ENCODE measurements at places on chromosomes 11 and 22.

GRCh38 chr11:65486570-65487466 is 12.0 kb upstream of the MALAT1 start:
- no peak for DNase-seq

- DNase-seq = no peak
Measured at GRCh38 chr11:23781803-23782560, 714.9 kb upstream of the LUZP2 start.

DNA sequence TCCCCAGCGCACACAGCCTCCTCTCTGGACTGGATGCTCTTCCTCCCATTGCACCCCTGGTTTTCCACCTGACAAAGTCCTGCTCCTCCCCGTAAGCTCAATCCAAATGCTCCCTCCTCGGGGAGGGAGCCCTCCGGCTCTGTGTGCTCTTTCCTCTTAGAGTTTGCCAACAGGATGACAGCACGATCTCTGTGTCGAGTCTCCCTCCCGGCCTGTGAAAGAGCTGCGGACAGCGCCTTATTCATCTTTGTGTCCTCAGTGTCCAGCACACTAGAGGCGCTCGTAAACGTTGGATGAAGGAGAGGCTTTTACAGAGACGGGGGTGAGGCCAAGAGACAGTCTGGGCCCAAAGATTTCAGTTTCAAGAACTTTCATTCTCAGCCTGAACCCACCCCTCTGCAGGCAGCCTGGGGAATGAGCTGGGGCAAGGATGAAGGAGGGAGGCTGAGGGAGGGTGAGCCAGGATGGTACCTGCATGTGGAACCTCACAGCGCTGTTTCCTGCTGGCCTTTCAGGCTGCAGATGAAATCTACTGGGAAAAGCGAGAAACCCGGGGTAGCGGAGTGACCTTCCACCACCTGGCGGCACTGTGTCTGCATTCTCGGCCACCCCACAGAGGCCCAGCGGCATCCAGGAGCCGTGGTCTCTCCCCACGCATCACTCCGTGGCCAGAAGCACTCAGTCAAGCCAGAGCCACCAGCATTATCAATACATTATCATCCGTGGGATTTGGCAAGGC is 8.5 kb upstream of the TMPRSS4 start:
- no peak for DNase-seq

DNA sequence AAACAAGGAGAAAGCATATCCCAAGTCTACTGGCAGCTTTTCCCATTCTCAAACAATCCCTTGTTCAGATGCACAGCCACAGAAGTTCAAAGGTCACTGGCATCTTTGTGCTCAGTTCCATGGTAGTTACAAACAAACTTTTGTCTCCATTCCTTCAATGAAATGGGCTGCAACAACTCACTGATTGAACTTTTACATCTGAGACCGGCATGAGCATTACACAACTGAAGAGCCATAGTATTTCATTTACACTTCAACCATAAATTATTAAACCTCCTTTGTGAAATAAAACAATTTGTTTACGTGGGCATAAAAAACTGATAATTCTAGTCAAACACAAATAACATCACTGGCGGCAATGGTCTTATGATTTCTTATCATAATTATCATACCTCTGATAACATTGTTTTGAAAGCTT is 67.8 kb upstream of the ARHGAP32 start:
- DNase-seq = no peak

DNA sequence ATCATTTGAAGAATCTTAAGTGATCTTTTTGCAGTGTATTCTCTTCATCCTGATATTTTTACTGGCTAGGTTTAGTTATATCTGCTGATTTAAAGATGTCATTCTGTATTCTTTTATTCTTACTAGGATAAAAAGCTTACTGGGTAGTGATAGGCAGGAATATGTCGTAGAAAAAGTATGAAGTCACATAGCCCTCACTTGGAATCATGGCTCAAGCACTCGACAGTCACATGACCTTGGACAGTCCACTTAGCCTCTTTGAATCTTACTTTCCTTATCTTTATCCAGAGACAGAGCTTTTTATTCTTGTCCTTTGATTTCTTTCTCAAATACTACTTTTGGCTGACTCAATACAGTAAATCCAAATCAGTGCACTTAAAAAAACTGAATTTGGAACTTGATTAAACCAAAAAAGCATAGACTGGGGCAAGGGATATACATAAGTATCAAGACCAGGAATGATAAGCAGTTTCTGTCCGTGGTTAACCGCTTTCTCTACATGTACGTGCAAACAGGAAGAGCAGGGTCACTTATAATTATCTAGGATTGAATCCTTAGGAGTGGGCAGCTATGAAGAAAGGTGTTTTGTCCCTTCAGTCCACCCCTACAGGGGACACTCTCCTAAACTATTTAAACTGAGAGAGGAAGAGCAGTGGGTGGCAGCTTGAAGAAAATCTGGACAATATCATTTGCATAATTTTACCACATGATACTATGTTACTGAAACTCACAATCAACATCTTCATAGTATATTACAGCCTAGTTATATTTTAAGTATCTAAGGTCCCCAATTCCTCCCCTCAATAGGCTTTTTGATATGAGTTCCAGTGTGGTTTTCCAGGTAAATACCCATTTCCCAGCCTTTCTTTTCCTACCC is 8.0 kb downstream of the MMP7 start:
- DNase-seq = no peak

GRCh38 chr11:34431979-34432378 is 6.8 kb upstream of the CAT start:
- DNase-seq = no peak

DNA sequence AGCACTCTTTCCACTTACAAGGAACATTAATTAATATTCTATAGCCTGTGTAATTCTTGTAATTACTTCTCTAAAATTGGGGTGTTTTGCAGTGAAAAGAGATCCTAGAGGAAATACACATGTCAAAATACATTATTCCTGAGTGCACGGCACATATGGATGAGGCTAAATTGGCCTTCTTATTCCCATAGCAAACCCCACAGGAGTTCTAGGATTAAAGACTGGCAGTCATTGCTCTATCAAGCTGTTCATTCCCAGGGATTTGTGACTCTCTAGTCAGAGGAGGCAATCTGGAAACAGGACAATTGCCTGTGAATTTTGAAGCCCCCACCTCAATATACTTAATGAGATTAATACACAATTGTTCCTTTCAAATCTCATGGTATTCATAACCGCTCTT is 145.9 kb upstream of the OPCML start:
- DNase-seq = no peak

DNA sequence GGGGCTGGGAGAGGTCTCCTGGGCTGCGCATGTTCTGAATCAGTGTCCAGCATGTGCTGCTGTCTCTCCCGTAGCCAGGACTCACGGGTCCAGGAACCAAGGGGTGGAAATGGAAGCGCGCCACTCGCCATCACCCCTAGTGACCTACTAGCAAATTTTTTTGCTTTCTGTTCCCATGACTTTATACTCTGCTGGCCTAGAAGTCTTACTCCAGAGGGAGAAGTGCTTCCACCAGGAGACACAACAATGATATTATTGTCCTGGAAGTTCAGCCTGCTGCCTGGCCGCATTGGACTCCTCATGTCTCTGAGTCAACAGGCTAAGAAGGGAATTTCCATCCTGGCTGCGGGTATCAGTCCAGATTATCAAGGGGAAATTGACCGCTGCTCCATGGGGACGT is 729.7 kb downstream of the BRD1 start:
- no peak for DNase-seq

DNA sequence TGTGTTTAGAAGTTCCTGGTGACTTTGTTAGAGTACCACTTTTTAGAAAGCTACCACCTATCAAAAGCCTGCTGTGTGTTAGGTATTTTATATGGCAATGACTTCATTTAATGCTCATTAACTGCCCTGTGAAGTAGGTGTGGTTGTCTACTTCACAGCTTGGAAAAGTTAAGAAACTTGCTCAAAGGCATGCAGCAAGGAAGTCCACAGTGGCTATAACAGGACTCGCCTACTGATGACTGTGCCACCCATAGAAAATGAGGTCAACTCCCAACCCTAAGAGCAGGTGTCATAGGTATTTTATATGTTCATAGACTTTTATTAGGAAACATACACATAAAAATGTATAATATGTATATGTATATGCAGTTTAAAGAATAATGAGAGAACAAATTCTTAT is 125.2 kb upstream of the PAX6 start:
- DNase-seq = no peak

DNA sequence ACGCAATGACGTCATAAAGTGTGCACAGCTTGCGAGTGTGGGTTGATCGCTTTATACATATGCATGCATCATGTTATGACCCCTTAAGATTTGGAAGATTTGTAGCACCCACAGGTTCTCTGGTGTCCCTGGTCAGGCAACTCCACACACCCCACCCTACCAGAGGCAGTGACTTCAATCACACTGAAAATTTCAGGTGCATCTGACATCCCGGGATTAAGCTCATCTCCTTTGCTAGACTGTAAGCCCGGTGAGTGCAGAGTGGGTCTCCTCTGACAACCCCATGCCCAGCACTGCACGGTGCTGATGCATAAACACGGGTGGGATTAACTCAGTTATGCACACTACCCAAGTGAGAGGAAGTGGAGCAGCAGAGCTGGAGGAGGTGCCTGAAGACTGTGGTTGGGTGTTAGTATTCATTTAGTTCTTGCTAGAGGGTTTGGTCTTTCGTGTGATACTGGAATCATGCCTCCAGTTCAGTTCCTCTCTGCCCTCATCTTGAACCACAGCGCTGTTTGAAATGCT is 6.5 kb downstream of the ARSA start:
- DNase-seq = peak; percentile 65

DNA sequence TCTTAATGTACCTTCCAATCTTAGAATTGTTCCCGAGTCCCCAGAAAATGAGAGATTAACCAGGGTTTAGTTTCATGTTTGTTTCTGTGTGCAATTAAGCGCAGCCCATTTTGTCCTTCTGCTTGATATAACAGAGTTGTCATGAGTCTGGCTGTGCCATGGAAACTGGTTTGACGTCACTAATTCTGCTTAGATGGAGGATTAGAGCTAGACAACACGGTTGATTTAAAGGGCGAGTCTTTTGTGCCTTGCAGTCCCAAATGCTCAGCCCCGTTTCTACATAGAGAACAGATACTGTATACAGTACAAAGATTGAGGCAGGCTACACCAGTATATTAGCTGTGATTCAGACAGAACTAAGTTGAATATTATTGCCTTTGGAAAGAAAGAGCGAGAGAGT is 45.5 kb upstream of the ALKBH3 start:
- DNase-seq = no peak

DNA sequence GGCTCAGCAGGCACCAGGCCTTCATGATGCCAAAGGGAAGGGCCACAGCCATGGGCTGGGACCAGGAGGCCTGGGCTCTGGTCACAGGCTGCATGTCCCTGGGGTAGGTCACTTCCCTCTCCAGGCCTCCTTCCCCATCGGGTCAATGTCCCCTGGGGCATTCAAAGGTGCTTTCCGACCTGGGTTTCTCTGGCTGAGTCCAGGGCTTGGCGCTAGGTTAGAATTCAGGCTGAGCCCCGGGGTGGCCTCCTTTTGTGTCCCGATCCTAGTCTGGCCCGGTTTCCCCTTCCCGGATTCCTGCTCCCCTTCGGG is 12.2 kb downstream of the MAFF start:
- no peak for DNase-seq

DNA sequence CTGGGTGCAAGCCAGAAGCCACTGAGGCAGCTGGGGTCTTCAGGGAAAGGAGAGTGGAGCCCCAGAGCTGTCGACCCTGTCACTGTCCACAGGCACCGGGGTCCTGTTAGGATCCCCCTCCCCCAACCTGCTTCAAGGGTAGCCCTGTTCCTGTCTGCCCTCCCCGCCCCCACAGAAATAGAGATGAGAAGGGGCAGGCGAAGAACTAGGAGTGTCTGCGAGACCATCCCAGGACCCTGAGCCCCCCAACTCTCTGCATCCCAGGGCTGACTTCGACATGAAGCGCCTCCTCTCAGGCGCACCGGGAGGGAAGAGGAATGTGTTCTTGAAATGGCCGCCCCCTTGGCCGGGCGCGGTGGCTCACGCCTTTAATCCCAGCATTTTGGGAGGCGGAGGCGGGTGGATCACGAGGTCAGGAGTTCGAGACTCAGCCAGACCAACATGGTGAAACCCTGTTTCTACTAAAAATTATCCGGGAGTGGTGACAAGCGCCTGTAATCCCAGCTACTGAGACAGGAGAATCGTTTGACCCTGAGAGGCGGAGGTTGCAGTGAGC is 607 bp upstream of the ZNF70 start:
- DNase-seq = no peak

DNA sequence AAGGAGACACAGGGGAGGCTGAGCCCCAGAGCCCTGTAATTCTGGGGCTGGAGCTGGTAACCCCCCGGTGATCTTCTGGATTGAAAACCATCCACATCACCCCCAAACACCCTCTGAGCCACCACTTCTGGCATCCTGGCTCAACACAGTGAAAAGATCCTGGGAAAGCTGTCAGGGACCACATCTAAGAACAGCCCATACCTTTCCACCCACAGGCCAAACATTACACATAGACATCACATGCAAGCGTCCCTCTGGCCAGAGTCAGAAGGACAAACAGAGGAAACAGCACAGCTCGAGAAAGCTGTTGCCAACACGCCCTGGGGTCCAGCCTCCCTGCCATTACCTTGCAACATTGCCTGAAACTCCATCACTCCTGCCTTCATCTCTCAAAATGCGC is 469.5 kb downstream of the SOX6 start:
- DNase-seq = no peak

DNA sequence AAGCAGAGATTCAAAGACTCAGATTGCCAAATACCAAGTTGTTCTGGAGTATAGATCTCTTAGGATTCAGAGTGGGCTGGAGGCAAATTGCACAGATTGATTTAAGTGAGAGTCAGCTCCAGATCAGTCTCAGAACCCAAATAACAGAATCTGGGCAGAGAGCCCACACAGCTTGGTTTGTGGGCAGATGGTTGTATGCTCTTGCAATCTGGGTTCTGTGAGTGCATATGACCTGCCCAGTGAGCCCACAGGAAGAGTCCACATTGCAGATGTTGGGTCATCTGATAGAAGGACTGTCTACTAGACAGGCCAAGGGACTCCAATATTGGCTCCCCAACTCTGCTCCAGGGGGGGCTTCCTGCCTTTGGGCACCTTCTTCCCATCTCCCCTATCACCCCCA is 65.9 kb downstream of the ADAMTS15 start:
- DNase-seq = no peak

DNA sequence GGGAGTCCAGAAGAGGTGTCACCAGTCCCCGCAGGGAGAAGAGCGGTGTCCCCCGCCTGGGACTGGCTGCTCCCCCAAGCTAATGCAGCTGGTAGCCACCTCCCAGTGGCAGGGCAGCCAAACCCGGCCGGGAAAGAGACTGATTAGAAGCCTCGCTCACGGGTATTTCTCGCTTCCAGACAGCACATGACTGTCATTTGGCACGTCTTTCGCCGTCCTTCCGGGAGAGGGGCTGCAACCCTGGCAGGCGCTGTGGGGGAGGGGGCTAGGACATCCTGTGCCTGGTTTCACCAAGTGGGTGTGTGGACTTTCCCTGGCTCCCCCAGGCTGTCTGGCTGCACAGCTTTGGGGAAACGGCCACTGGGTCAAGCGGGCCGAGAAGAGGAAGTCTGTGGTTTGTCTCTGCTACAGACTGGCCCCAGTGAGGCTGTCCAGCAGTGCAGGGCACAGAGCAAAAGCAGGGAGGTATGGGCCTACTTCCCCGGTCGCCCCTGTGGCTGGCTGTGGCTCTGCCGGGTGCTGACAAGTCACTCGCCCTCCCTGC is 3.8 kb downstream of the CD81 start:
- DNase-seq = no peak

GRCh38 chr22:21094911-21095772 is 49.4 kb downstream of the LRRC74B start:
- no peak for DNase-seq
